ENCODE measurements at places on chromosomes 13 and 19.

- DNase-seq, result no peak
Measured at GRCh38 chr19:10546817-10547216, 3.1 kb downstream of the ATG4D start.

DNA sequence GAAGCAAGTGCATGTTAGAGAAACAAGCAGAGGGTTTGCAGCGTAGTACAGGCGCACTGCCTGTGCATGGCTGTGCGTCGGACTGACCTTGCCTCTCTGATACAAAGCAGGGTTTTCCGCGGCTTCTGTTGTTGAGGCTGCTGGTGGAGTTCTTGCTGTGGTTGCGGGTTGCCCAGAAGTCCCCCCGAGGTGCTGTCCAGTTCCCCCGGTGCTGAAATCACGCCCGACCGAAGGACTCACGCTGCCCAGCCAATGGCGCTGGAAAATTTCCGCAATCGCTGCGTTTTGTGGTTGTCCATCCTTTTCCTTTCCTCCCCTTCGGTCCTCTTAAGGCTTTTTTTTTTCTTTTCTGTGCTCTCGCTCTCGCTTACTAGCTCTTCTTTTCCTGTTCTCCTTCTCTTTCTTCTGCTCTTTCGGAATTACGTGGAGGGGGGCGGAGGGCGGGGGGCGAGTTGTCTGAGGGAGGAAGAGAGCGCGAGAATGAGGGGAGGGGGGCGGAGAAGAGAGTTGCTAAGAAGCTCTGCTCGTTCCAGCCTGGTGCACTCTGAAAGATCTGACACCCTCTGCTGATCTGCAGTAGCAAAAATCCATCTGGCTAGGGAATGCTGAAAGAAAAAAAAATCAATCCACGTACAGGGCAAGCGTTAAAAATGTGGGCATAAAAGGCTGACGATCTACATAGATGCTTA, at the start of gene SLITRK1:
TSS of gene SLITRK1 (minus strand) at position 558 of the 689 bp plus-strand sequence. CDS start 967 bp downstream, outside the sequence.
- DNase-seq, result no peak

DNA sequence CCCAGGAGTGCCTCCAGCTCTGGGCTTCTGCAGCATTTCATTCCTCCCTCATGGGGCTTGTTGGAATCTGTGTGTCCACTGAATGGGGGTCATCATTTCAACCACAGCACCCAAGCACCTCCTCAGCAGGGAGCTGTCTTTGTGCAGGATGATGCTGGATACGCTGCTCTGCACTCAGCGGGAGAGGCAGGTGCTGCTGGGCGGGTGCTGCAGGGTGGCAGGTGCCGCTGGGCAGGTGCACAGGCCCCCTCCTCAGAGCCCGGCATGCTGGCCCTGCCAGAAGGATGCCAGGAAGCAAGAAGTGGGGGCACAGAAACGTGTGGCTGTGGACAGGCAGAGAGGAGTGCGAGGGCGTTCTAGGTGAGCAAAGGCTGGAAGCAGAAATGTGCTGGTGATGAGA, 121.8 kb upstream of the VSTM2B start:
- DNase-seq, result no peak

DNA sequence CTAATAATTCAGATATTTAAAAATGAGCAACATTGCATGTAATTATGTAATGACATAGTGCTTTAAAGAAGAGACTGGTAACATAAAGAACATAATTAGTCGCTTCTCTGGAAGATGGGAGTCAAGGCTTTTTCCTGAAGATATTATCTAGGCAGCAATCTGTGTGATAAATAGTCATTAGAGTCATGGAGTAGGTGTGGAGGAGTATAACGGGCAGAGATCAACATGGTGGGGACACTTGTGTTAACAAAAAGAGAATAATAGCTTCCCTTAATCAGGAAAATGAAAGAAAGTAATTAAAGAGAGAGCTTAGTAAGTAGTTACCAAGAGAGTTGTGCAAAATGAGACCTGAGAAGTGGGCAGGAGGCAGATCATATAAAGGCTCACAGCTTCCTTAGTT, 1417.1 kb upstream of the ATXN8OS start:
- DNase-seq, result no peak

- peak; percentile 33 for DNase-seq
Measured at GRCh38 chr13:49098198-49098597, 121.9 kb upstream of the MLNR start.

- DNase-seq, result no peak
Measured at GRCh38 chr19:16062789-16063188, 13.5 kb upstream of the TPM4 start.

DNA sequence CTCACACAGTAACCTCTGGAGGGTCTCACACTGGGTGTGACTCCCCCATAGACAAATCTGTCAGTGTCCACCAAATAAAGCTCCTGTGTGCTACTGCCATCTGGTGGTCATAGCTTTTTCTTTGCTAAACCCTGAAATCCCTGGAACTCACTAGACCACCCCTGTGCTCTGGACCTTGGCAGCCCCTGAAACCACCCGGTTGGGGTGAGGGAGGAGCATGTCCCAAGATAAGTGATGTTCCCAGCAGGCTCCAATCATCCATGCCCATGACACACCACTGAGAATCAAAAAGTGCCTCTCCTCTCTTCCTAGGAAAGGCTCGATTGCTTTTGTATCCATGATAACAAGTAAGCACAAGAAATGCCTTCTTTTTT, 6.5 kb upstream of the HSD17B14 start:
- peak; percentile 55 for DNase-seq

DNA sequence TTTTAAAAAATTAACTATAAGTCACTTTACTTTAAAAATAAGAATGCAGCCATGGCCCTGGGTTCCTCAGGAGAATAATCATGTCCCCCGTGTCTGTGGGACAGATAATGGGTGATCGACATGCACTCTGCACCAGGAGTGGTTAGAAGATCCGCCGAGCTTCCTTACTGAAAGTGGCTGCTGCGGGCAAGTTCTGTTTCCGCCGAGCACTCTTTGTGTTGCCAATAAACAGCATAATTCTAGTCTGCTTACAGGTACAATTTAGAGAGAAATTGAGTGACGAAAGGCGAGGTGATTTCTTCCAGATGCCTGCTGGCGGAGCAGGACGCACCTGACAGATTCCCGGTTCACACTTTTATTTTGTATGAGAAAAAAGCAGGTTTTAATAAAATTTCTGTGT, 139.0 kb downstream of the SOX1 start:
- no peak for DNase-seq

DNA sequence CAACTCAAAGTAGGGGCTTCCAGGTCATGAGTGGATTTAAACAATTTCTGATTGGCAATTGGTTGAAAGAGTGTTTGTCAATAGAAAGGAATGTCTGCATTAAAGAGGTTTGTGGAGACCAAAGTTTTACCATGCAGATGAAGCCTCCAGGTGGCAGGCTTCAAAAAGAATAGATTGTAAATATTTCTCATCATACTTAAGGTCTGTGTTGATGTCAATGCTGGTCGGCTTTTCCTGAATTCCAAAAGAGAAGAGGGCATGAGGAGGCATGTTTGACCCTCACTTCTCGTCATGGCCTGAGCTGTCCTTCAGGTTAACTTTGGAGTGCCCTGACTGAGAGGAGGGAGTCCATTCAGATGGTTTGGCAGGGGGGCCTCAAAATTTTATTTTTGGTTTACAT, 125.4 kb upstream of the RFC3 start:
- DNase-seq, result no peak

DNA sequence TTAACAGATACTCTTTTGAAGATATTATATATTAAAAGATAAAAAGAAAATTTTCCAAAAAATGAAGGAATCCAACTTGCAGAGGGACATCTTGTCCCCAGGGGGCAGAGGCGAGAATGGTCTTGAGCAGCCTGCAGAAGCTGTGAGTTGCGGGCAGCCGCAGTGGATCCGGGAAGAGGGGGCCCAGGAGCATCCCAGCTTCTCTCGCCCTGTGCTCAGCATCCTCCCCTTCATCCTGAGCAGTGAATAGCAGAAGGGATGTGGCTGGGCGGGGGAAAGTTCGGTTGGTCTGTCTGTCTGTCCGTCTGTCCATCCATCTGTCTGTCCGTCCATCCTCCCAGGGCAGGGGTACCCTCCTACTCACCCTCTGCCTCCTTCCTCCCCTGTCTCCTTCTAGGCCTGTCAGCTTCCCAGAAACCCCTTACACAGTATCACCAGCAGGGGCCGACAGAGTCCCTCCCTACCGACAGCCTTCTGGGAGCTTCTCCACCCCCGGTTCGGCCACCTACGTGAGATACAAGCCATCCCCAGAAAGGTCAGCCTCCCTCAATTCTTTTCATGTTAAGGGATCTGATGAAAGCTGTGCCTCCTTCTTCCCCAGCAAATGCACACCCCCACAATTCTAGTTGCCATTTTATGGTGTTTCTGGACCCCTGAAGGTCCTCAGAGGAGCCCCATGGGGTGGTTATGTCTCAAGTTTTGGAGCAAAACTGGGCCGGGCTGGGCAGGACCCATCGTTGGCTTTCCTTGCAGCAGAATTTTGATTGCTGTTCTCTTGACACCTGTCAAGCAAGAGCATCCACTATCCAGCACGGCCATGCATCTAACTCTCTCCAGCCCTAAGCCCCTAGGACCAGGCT, 81.6 kb downstream of the DPF1 start:
- peak; percentile 79 for DNase-seq

DNA sequence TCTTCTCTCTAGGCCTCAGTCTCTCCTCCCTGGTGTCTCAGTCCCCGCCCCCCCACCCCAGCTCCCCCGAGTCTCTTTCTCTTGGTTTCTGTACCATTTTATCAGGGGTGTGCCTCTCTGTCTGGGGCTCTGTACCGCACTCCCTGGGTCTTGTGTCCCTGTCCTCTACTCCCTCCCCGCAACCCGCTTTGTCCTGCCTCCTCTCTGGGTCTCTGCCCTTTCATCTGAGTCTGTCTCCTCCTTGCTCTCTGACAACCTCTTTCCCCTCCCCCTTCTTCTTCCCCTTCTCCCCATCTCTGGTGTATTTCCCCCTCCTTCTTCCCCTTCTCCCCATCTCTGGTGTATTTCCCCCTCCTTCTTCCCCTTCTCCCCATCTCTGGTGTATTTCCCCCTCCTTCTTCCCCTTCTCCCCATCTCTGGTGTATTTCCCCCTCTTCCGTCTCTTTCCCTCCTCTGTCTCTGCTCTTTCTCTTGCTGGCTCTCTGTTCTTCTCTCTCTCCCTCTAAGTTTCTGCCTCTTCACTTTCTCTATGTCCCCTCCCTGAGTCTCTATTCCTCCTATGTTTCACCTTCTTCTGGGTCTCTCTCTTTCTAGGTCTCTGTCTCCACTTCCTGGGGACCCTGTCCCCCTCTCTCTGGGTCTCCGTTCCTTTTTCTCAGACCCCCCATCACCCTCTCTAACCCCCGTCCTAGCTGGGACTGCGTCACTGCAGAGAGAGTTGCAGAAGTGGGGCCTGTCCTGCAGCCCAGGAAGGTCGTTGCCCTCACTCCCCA, 2.2 kb upstream of the KCNC3 start:
- DNase-seq, result no peak

GRCh38 chr13:96450326-96451020, 360.6 kb downstream of the HS6ST3 start:
- DNase-seq, result no peak

DNA sequence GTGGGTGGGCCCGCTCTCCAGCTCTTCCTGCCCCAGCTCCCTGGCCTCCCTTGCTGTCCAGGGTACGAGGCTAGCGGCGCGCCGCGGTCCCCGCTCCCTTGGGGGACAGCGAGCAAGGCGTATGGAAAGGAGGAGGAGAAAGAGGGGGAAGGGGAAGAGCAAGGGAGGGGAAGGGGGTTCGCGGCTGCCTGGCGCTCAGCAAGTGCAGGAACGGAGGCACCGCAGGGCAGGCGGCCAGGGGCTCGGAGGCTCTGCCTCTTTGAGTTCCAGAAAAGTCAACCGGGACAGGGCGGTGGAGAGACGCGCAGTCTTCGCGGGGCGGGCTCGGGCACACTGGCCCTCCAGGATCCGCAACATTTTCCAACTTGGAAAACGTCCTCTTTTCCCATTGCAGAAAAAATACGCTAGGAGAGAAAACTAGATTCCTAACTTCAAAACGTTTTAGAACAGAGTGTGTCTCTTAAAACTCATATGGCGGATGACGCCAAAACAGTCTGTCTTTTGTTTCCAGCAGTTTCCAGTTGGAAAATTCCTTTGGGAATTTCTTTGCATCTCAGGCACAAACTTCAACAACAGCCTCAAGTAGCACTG, 23.1 kb upstream of the TNFRSF19 start:
- DNase-seq, result peak; percentile 28

GRCh38 chr13:91776611-91777193, 378.3 kb downstream of the GPC5 start:
- DNase-seq, result no peak

- DNase-seq, result no peak
Measured at GRCh38 chr19:18193388-18194180, 566 bp downstream of the MPV17L2 start.

- no peak for DNase-seq
Measured at GRCh38 chr19:1373042-1373533, 10.6 kb upstream of the NDUFS7 start.

GRCh38 chr19:47593860-47594259, 15.1 kb upstream of the BICRA start:
- DNase-seq, result no peak

DNA sequence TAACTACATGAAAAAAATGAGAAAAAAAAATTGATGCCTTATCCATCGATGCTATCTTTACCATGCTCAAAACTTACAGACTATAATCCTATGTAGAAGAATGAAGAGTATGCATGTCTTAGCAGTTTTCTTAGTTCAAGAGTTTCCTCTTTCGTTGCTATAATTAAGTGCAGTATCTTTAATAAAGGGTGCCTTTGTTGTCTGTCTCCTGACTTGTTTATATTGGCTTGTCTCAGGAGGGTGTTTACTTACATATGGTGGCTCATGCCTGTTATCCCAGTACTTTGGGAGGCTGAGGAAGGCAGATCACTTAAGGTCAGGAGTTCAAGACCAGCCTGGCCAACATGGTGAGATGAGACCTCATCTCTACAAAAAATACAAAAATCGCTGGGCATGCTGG, 44.3 kb downstream of the MTMR6 start:
- DNase-seq, result no peak

DNA sequence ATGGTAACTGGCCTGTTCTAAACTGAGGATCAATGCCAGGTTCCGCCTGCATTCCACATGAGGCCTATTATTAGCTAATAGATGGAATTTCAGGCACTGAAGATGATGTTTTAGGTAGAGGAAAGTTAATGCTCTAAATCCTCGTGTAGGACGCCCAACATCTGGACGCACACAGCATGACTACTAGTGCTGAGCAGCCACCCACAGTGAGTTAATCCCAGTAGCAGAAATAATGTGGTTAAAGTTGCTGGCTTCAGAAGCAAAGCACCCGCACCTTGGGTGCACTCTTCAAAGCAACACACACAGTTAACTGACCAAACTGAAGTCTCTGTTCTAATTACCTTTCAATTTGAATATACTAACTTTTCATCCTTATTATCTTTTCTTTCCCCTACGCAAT, 150.6 kb downstream of the DIAPH3 start:
- no peak for DNase-seq

DNA sequence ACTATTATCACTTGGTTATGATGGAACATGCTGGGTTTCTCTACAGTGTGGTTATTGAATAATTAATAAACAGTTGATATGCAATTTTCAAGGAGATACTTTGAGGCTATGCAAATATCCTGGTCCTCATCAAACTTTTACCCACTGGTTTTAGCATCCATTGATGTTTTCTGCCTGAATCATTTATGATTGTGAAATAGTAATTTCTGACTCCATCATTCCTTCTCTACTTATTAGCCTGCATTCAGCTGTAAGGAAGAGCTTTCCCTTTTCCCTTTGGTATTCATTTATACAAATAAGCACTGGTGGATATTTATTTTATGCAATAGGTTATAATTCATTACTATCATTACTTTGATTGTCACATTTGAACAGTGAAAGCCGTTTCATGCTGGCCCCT, 13.9 kb upstream of the DNAJC15 start:
- DNase-seq, result no peak

- no peak for DNase-seq
Measured at GRCh38 chr19:49855676-49856573, 5.0 kb downstream of the PTOV1 start.

Data from hepatic stellate cell (primary cell).